Glomerular endothelial cell (primary cell): ENCODE measurements at places on chromosomes 5 and 9.

- DNase-seq: no peak
These were observed 92.9 kb upstream of the PIK3R1 start for GRCh38 chr5:68122439-68123328.

- DNase-seq: no peak
These were observed 13.9 kb upstream of the CTNNAL1 start for GRCh38 chr9:109027176-109027575.

- DNase-seq: no peak
These were observed 78.6 kb downstream of the PDZD2 start for GRCh38 chr5:31717561-31717960.

DNA sequence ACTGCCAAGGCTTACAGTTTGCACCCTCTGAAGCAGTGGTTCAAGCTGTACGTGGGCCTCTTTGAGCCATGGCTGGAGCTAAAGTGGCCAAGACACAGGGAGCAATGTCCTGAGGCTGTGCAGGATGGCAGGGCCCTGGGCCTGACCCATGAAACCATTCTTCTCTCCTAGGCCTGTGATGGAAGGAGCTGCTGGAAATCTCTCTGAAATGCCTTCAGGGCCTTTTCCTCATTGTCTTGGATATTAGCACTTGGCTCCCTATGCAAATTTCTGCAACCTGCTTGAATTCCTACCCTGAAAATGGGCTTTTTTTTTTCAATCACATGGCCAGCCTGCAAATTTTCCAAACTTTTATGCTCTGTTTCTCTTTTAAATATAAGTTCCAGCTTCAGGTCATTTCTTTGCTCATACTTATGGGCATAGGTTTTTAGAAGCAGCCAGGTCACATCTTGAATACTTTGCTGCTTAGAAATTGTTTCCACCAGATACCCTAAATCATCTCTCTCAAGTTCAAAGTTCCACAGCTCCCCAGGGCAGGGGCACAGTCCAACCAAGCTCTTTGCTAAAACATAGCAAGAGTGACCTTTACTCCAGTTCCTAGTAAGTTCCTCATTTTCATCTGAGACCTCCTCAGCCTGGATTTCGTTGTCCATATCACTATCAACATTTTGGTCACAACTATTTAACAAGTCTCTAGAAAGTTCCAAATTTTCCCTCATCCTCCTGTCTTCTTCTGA lies 138.3 kb downstream of the OSTF1 start:
- no peak for DNase-seq

- DNase-seq: no peak
These were observed 15.0 kb downstream of the MSANTD3 start for GRCh38 chr9:100441911-100442361.

GRCh38 chr5:159179529-159180305 lies 29.6 kb downstream of the RNF145 start:
- no peak for DNase-seq

DNA sequence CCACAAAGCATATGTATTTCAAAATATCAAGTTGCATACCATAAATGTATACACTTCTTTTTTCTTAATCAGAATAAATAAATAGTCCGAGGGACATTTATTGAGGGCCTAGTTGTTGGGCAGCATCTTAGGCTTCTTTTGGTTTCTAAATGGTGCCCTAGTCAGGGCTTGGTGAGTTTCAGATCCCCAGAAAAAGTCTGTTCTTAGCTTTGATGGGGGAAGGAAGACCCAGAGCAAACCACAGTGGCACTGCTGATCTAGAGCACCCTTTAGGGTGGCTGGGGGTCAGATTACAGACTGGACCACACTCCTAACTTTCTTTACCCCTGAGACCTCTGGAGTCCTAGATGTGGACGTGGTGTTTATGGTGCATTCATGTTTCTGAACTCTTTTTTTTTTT lies 97.8 kb downstream of the C9orf152 start:
- DNase-seq: no peak

- no peak for DNase-seq
These were observed 317.6 kb upstream of the PIK3R1 start for GRCh38 chr5:67897980-67898379.

DNA sequence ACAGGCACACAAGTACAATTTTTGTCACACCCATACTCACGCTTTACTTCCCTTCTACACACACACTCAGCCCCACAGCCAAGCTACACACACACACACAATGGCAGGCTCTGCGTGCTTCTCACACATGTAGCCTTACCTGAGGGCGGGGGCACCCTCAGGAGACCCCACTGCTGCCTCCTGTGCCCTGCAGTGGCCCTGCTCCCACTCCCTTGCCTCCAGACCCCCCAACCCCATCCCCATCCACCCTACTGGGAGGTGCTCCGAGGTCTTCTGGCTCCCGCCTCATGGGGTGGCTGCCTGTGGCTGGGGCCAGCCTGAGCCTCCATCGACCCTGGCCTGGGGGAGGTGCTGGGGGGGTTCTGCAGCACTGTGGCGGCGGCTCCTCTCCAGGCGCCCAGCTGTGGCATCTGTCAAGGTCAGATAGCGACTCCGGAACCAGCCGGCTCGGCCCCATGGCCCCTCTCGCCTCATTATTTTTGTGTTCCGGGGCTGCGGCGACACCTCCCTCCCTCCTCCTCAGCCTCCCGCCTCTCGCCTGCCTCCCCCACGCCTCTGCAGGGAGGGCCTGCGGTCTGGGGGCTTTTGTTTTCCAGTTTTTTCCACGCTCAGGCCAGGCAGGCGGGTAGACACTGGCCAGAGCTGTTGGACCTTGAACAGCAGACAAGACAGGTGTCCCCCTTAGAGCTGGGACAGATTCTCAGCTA lies 21.7 kb downstream of the CXXC5 start:
- DNase-seq: no peak

- no peak for DNase-seq
These were observed 61.1 kb downstream of the TMEM161B start for GRCh38 chr5:88207575-88207974.

- no peak for DNase-seq
These were observed 367.4 kb upstream of the TRPC7 start for GRCh38 chr5:136732751-136733150.

DNA sequence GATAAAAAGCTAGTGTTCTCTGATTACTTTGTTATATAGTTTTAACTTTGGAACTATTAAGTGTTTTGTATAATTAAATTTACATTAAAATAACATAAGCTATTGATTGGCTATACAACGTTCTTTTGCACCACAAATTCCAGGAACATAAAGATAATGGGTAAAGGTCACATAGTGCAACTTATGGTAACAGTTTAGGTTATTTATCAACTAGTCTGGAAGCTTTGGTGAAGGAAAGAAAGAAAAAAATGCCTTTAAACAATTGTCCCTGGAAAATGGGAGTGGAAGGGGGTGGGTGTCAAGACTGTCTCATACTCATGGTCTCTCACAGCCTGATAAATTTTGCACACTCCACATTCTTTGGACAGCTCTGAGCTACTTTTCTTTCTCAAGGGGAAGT lies 17.1 kb upstream of the SPARC start:
- no peak for DNase-seq

DNA sequence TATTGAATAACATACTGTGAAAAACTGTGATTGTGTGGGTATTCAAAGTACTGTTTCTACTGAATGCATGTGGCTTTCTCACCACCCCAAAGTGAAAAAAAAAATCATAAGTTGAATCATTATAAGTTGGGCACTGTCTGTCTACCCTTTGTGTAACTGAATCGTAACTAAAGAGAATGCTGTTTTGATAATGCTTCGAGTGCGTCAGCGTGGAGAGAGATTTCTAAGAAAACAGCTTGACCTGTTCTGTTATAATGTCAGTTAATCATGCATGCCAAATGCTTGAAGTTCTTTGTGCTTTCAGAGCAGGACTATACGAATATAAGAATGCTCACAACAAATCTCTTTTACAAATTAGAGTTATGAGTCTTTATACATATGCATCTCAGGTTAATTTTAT lies 148.8 kb upstream of the SGCD start:
- DNase-seq: no peak

DNA sequence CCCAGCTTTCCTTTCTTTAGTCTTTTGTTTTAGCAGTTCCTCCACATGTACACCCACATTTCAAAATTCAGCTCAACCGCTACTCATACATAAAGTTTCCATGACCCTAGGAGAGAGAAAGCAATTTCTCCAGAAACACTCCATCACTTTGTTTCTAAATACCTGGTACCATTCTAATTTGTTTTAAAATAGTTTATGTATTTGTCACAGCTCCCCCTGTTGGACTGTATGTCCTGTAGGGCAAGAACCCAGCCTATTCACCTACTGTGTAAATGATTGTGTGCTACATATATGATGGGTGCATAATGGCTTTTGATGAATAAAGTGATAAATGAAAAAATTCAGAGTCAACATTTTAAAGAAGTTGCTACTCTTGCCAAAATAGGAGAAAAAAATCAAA lies 139.1 kb downstream of the COX7C start:
- no peak for DNase-seq

DNA sequence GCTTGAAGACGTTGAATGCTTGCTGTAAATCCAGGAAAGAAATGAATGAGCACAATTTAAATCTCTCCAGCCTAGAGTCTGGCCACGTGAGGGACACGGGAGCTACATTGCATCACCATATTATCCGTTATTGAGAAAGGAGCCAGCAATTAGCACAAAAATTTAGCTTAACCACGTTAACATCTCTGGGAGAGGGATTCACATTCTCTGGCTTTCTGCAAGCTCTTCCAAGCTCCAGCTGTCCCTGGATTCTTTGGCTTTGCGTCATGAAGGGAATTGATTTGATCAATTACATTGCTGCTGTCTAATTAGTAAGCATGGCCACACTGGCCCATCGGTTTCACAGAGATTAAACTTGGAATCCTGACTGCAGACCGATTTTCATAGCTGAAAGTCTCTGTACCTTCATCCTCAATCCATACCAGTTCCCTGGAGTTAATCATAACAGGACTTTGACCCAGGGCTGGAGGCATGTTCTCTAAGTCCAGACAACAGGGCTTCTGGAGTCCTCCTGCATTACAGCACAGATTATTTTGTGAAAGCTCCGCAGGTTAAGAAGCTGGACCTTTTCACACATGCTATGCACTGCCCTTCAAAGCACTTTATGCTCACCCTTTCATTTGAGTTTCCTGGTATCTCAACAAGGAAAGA lies 31.6 kb downstream of the ADRA1B start:
- DNase-seq: no peak
